Cardiac ventricle fibroblast (primary cell): ENCODE measurements at places on chromosomes 3 and 15. TPM values are rescaled to one million over a fixed set of nuclear protein-coding genes. Genes with fewer than 3 reads are reported as not detected.

Gene CFAP91
- total RNA-seq = 0.05 TPM in 1 of 2 replicates, not detected in the other

Gene STARD9
- 1.8 and 2.4 TPM in 2 replicates for total RNA-seq

Gene ZNF80
- not detected in 2 replicates for total RNA-seq

Gene DENND4A
- total RNA-seq = 14.0 and 16.3 TPM in 2 replicates

Gene CCR9
- not detected in 2 replicates for total RNA-seq

Gene MAPKAPK3
- 17.1 and 18.9 TPM in 2 replicates for total RNA-seq

Gene NR1I2
- not detected in 2 replicates for total RNA-seq

Gene STAC
- 0.05 TPM in 1 of 2 replicates, not detected in the other for total RNA-seq

Gene TERC
- total RNA-seq = 179 and 259 TPM in 2 replicates

Gene TMEM108
- total RNA-seq = not detected in 2 replicates

Gene PLXNA1
- 33.6 and 34.7 TPM in 2 replicates for total RNA-seq

Gene SLC25A20
- 15.5 and 16.7 TPM in 2 replicates for total RNA-seq

Gene AGTR1
- total RNA-seq = 19.3 and 20.5 TPM in 2 replicates

Gene AMT
- total RNA-seq = 0.39 and 1.5 TPM in 2 replicates

Gene AGBL1
- not detected in 2 replicates for total RNA-seq

Gene STRIT1
- total RNA-seq = not detected in 2 replicates

Gene GOLGA6A
- not detected in 2 replicates for total RNA-seq

Gene CLDN11
- 96.8 and 114 TPM in 2 replicates for total RNA-seq

Gene PLS1
- not detected in 2 replicates for total RNA-seq

Gene ISLR
- total RNA-seq = 259 and 362 TPM in 2 replicates

Gene IL16
- total RNA-seq = 6.2 and 6.4 TPM in 2 replicates

Gene THRB
- total RNA-seq = 8.2 and 9.8 TPM in 2 replicates

Gene ITGB5
- 199 and 200 TPM in 2 replicates for total RNA-seq

Gene CPN2
- total RNA-seq = not detected in 2 replicates

Gene TTC21A
- 0.64 and 1.3 TPM in 2 replicates for total RNA-seq

Gene UCN2
- total RNA-seq = 0.31 and 0.64 TPM in 2 replicates

Gene EFCC1
- total RNA-seq = 0.06 TPM in 1 of 2 replicates, not detected in the other

Gene TRIM71
- total RNA-seq = not detected in 2 replicates

Gene GPR15
- total RNA-seq = not detected in 2 replicates

Gene ULK4
- total RNA-seq = 4.9 and 8.4 TPM in 2 replicates

Gene ZNF501
- total RNA-seq = 3.8 and 4.6 TPM in 2 replicates

Gene NUDT16
- total RNA-seq = 12.9 and 19.7 TPM in 2 replicates

Gene LRRC34
- 3.6 and 4.6 TPM in 2 replicates for total RNA-seq

Gene SAMD7
- not detected in 2 replicates for total RNA-seq

Gene IL17RC
- total RNA-seq = 64.5 and 67.8 TPM in 2 replicates

Gene AMIGO3
- 0.31 and 0.54 TPM in 2 replicates for total RNA-seq

Gene ARHGEF26
- total RNA-seq = 5.4 and 5.8 TPM in 2 replicates

Gene DAZL
- 0.10 and 1.4 TPM in 2 replicates for total RNA-seq

Gene LINGO1
- total RNA-seq = 0.15 and 1.4 TPM in 2 replicates
